Progenitor cell of endocrine pancreas (in vitro differentiated cells): ENCODE measurements at places on chromosomes 13 and 19. TPM values are rescaled to one million over a fixed set of nuclear protein-coding genes. Genes with fewer than 3 reads are reported as not detected.

The FCAR gene
- not detected in 2 replicates for total RNA-seq

The KLK6 gene
- total RNA-seq: 0.62 and 1.2 TPM in 2 replicates

The ADPRHL1 gene
- 5.2 and 6.8 TPM in 2 replicates for total RNA-seq

The RAB20 gene
- total RNA-seq: 3.8 and 4.0 TPM in 2 replicates

The SIGLEC12 gene
- not detected in 2 replicates for total RNA-seq

The C5AR1 gene
- total RNA-seq: 2.4 and 2.9 TPM in 2 replicates

The ZNF540 gene
- 0.79 and 0.98 TPM in 2 replicates for total RNA-seq

The DCUN1D2 gene
- total RNA-seq: 44.9 and 51.2 TPM in 2 replicates

The AXL gene
- total RNA-seq: 14.8 and 15.7 TPM in 2 replicates

The NCAN gene
- total RNA-seq: 0.17 and 0.36 TPM in 2 replicates

The SYCN gene
- total RNA-seq: not detected in 2 replicates

The IZUMO4 gene
- total RNA-seq: 15.9 and 16.5 TPM in 2 replicates

The USHBP1 gene
- 0.38 and 0.51 TPM in 2 replicates for total RNA-seq

The ATP1A3 gene
- 0.29 TPM in 2 replicates for total RNA-seq

The PNMA8B gene
- 1.8 and 2.1 TPM in 2 replicates for total RNA-seq

The MTUS2 gene
- total RNA-seq: 9.2 and 9.3 TPM in 2 replicates

The POLR1G gene
- total RNA-seq: 7.4 and 8.9 TPM in 2 replicates

The IQCN gene
- 10.5 and 10.9 TPM in 2 replicates for total RNA-seq

The CBARP gene
- 12.4 and 13.0 TPM in 2 replicates for total RNA-seq

The YJEFN3 gene
- 22.6 and 27.6 TPM in 2 replicates for total RNA-seq

The GRIK5 gene
- total RNA-seq: 10.7 and 11.6 TPM in 2 replicates

The PLPPR3 gene
- 128 and 129 TPM in 2 replicates for total RNA-seq

The PRSS57 gene
- not detected in 2 replicates for total RNA-seq

The EBPL gene
- 53.9 and 61.9 TPM in 2 replicates for total RNA-seq

The CACNG8 gene
- total RNA-seq: 0.36 and 0.40 TPM in 2 replicates

The UBE2M gene
- total RNA-seq: 73.0 and 80.4 TPM in 2 replicates

The ZNF573 gene
- 12.7 and 17.1 TPM in 2 replicates for total RNA-seq

The RAB3D gene
- total RNA-seq: 40.7 and 43.9 TPM in 2 replicates

The TSHZ3 gene
- total RNA-seq: 15.0 and 15.5 TPM in 2 replicates

The PABPC3 gene
- 0.26 and 0.49 TPM in 2 replicates for total RNA-seq

The RXFP2 gene
- total RNA-seq: not detected in 2 replicates

The CLIP3 gene
- total RNA-seq: 16.2 and 17.9 TPM in 2 replicates

The FXYD7 gene
- not detected in 2 replicates for total RNA-seq
